Activated CD8-positive, alpha-beta T cell treated with anti-CD3 and anti-CD28 coated beads, Interleukin-2, amount 10 ng/mL, durations not matched to agents 7 days and 5 days (primary cell): ENCODE measurements at places on chromosomes 2 and 18.

DNA sequence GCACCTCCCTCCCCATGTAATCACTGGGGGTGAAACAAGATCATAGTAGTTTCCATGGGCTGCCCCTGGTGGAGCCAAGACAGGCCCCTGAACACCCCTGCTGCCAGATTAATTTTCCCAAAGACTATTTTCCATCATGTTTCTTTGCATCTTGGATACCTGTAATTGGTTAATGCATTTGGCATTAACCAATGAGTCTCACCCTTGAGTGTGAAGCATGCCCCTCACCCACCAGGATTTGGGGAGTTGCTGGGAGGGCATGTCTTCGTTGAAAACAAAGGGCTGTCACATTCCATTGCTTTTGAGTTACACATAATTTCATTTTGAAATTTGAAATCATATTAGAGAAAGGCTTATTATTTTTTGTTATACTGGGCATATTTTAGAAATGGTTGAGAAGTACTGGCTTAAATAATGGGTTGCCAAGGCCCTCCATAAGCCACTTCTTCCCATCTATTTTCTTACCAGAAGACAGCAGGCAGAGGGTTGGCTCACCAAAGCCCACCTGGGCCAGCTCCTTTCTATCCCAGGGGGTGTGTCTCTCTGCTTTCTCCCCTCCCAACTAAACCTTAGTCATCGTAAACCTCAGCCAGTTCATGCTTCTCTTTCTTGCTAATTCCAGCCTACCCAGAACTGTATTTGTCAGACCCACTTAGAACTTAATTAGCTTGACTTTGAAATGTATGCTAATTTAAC is 51.8 kb downstream of the ATIC start:
- no peak overlapping the region for H3K27ac ChIP-seq
- H3K4me1 ChIP-seq, result no peaks in the 10 kb centered on the region
- DNase-seq, result no peak

DNA sequence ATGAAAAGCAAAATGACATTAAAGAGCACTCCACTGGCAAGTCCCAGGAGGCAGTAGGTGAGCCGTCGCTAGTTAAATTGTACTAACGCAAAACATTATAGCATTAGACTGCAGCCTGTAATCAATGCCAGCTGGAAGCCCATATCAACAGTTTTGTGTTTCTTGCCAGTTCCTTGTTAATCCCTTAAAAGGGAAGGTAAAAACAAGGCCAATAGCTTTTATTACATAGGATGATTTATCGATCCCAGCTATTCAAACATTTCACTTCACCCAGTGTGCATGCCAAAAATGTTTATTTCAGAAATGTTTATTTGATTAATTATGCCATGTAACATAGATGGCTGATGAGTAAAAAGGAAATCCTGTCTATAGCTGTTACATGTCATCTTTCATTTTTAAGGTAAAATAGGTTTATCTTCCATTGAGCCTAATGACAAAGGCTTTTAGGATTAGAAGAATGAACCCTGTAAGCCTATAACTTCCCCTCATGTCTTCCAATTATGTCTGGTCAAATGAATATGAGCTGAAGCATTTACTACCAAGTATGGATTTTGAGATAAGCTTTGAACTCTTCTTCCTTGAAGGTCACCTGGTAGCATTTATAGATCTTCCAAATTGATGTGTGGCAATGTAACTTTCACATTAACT is 591.2 kb downstream of the RNF144A start:
- no peak overlapping the region for H3K27ac ChIP-seq
- H3K4me3 ChIP-seq, result no peak overlapping the region
- peaks cover 29% of the 10 kb centered on the region for H3K36me3 ChIP-seq
- H3K4me1 ChIP-seq, result peaks cover 13% of the 10 kb centered on the region

GRCh38 chr2:13542061-13542460 is 825.3 kb downstream of the TRIB2 start:
- no peaks in the 10 kb centered on the region for H3K4me1 ChIP-seq
- H3K4me3 ChIP-seq, result no peak overlapping the region
- no peak overlapping the region for H3K27ac ChIP-seq
- H3K27me3 ChIP-seq, result no peaks in the 10 kb centered on the region

DNA sequence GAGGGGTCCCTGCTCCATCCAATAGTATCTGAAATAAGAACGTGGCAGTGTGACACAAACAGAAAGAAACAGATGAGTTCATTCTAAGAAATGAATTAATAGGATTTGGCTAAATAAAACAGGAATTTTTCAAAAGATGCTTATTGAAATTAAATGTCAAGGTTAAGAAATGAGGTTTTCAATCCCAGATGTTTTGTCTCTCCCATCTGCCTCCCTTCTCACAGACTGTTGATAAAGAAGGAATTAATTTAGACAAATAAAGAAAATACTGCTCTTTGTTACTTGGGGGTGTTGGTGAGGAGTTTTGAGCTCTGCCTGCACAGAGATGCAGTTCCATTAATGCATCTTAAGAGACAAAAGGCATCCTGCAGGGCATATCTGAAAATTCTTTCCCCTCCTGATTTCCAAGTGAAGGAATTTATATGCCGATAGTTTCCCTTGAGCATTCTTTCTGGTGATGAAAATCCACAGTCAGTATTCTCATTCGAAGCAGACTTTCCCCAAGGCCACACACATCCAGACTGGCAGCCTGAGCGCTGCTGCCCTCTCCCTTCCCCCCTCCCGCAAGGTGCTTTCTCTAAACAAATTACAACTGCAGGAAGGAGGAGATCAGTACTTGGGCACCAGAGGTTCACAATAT is 385.4 kb upstream of the RND3 start:
- H3K27me3 ChIP-seq, result no peaks in the 10 kb centered on the region
- no peak overlapping the region for H3K27ac ChIP-seq
- H3K36me3 ChIP-seq, result no peaks in the 10 kb centered on the region
- no peak overlapping the region for H3K4me3 ChIP-seq
- no peak for DNase-seq

DNA sequence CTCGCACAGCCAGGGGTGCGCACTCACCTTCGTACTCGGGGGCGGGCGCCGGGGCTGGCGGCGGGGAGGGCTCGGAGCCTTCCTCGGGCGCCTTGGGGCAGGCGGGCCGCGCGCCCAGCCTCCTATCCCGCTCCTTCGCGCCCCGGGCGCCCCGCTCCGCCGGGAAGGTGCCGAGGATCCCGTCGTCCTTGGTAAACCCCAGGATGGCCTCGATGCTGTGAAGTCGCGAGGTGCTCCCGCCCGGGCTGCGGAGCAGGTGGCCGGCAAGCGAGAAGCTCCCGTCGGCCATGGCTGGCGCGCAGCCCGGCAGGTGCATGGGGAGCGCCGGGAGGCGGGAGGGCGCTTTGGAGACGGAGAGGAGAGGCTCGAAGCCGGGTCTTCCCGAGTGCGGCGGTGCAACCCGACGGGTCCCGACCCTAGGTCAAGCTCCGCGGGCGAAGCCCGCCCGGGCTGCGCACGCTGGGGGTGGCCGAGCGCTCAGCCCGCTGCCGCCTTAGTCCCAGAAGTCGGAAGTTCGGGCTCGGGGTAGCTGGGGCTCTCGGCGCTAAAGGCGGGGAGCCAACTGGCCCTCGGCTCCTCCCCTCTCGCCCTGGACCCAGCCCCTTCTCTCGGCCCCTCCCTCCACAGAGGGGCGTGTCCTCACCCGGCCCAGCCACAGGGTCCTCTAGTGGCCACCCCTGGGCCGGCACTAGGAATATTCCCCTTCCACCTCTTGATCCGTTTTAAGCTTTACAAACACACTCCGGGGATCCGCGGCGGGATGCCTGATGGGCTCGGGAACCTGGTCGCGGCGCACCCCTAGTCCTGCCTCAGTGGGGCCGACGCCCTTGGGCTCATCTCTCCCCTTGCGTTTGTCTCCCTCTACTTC is at the start of gene RAX:
Gene RAX (minus strand): TSS at position 564 of the 868 bp plus-strand sequence. CDS start 248 bp downstream, at position 316.
- no peak within 1 kb of the TSS for H3K27ac ChIP-seq
- H3K36me3 ChIP-seq, result no peaks in the 10 kb centered on the region
- no peak for DNase-seq
- no peak within 1 kb of the TSS for H3K4me3 ChIP-seq

- no peaks in the 10 kb centered on the region for H3K4me1 ChIP-seq
- no peak for DNase-seq
- no peak overlapping the region for H3K27ac ChIP-seq
- H3K36me3 ChIP-seq, result no peaks in the 10 kb centered on the region
- H3K27me3 ChIP-seq, result no peaks in the 10 kb centered on the region
- no peak overlapping the region for H3K4me3 ChIP-seq
Observed at GRCh38 chr2:138948070-138948539, 167.9 kb upstream of the NXPH2 start.

- H3K4me1 ChIP-seq, result peaks cover 8% of the 10 kb centered on the region
- no peak for DNase-seq
- H3K27ac ChIP-seq, result no peak overlapping the region
- no peaks in the 10 kb centered on the region for H3K36me3 ChIP-seq
Observed at GRCh38 chr2:197908156-197908555, 103.8 kb downstream of the PLCL1 start.

- no peaks in the 10 kb centered on the region for H3K4me1 ChIP-seq
- H3K4me3 ChIP-seq, result no peak overlapping the region
- DNase-seq, result no peak
- H3K36me3 ChIP-seq, result no peaks in the 10 kb centered on the region
- H3K27me3 ChIP-seq, result no peaks in the 10 kb centered on the region
Observed at GRCh38 chr18:56221195-56222065, 417.0 kb downstream of the TXNL1 start.

GRCh38 chr18:27428120-27428519 is 243.0 kb upstream of the CHST9 start:
- H3K4me1 ChIP-seq, result no peaks in the 10 kb centered on the region
- no peaks in the 10 kb centered on the region for H3K27me3 ChIP-seq
- H3K4me3 ChIP-seq, result no peak overlapping the region
- H3K27ac ChIP-seq, result no peak overlapping the region
- no peak for DNase-seq

DNA sequence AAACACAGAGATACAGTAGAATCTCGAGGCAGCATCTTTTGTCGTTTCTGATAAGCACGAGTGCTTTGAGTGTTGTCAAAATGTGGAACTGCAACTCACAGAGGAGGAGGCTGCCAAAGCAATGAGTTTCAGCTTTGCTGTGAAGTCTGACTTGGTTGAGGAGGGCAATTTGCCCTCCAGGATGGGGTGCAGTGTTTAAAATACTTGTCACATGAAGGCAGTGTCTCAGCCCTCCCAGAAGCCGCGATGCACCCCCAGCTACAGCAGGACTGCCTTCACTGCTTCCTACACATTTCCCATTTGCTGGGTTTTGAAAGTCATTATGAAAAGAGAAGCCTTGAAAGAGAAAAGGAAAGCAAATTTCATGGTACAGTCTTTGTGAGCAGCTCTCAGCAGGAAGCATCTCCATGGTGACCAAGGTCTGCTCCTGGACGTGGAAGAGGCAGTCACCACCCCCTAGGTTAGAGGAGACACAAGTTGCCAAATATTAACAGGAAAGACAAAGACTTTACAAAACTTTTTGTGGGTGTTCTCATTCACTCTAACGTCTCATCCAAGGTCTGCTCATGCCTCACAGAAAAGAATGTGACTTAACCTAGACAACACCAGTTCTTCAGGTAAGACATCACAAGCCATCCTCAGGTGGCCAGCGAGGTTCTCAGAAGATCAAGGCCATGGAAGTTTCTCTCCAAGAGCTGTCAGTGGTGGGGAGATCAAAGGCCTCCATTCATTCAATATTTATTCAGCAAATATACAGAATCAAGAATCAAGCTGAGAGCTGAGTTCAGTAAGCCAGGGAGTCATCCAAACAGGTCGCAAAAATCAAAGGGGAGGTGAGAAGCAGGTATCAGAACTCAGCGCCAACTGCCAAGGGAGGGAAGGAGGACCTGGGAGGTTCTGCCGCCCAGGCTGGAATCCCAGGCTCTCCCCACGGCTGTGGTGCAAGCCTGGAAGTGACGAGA is 476.0 kb downstream of the EIPR1 start:
- peaks cover 12% of the 10 kb centered on the region for H3K4me1 ChIP-seq
- no peak overlapping the region for H3K4me3 ChIP-seq
- H3K36me3 ChIP-seq, result no peaks in the 10 kb centered on the region
- no peaks in the 10 kb centered on the region for H3K27me3 ChIP-seq
- DNase-seq, result no peak

DNA sequence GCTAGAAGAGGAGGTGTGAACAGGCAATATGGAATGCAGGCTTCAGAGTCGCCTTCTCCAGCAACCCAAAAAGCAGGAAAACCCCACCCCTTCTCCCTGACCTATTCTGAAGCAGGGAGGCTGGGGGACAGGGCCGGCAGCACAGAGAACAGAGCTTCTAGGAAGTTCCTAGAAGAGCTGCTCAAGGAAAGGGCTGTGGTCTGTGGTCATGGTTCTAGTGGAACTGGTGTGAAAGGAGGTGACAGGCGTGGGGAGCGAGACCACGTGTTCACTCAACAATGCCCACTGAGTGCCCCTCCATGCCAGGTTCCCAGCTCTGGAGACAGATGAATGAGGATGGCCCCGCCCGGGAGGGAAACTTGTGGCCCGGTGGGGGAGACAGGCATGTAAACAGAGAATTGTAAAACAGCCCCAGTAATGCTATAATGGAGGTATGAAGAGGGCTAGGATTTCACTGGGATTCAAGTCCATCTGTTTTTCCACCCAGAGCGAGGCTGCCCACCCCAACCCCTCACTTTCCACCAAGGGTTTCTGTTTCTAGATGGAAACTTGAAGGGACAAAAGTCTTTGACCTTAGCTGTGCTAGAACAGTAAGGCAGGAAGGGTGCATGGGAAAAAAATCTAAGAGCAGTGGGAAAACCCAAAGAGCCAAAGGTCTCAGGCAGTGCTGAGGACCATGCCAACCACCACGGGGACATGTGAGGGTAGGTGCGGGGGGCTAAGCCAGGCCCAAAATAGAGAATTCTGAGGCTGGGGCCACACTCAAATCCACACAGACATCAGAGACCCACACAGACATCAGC is 71.8 kb downstream of the TNS1 start:
- peak; percentile 50 for DNase-seq
- peak overlapping the region; percentile 76 for H3K27ac ChIP-seq
- peaks cover 54% of the 10 kb centered on the region for H3K4me1 ChIP-seq
- peaks cover 36% of the 10 kb centered on the region for H3K27me3 ChIP-seq

GRCh38 chr2:126495189-126495588 is 160.8 kb upstream of the GYPC start:
- no peak for DNase-seq
- H3K27ac ChIP-seq, result no peak overlapping the region
- H3K4me1 ChIP-seq, result no peaks in the 10 kb centered on the region
- H3K27me3 ChIP-seq, result peaks cover 5% of the 10 kb centered on the region
- no peak overlapping the region for H3K4me3 ChIP-seq

GRCh38 chr2:237271698-237272652 is 142.0 kb downstream of the COL6A3 start:
- H3K4me3 ChIP-seq, result no peak overlapping the region
- no peaks in the 10 kb centered on the region for H3K4me1 ChIP-seq
- H3K36me3 ChIP-seq, result no peaks in the 10 kb centered on the region
- peaks cover 16% of the 10 kb centered on the region for H3K27me3 ChIP-seq

- no peaks in the 10 kb centered on the region for H3K36me3 ChIP-seq
- H3K27me3 ChIP-seq, result no peaks in the 10 kb centered on the region
- no peak overlapping the region for H3K27ac ChIP-seq
- H3K4me1 ChIP-seq, result no peaks in the 10 kb centered on the region
- DNase-seq, result no peak
Observed at GRCh38 chr18:50638016-50638883, 78.4 kb downstream of the MAPK4 start.

- no peak overlapping the region for H3K27ac ChIP-seq
- H3K4me3 ChIP-seq, result no peak overlapping the region
- no peaks in the 10 kb centered on the region for H3K4me1 ChIP-seq
- H3K27me3 ChIP-seq, result peaks cover 31% of the 10 kb centered on the region
- DNase-seq, result no peak
Observed at GRCh38 chr2:173059292-173059691, 16.4 kb upstream of the MAP3K20 start.
